ENCODE measurements at places on chromosomes 6 and 20.

DNA sequence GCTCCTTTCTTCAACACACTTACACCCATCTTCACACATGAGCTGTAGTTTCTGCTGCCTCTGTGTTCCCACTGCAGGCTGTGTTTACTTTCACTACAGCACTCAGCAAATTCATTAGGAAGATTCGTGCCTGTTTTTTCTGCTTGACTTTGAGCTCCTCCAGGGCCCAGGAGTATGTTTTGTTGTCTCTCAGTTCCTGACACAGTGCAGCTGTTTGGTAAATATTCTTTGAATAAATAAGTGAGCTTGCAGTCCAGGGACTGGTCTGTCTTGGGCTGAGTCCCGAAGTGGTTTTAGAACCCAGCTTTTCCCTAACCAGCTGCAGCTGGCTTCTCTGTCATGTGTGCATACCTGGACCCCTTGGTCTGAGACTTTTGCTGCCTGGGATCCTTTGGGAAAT is 46.6 kb upstream of the CCN6 start:
- DNase-seq: no peak

GRCh38 chr20:63497946-63498935 is 642 bp downstream of the EEF1A2 start:
- DNase-seq: no peak

GRCh38 chr6:166488076-166488685 is 98.3 kb downstream of the RAMACL start:
- DNase-seq: peak; percentile 61

GRCh38 chr6:13495112-13495776 is 7.8 kb upstream of the GFOD1 start:
- no peak for DNase-seq

DNA sequence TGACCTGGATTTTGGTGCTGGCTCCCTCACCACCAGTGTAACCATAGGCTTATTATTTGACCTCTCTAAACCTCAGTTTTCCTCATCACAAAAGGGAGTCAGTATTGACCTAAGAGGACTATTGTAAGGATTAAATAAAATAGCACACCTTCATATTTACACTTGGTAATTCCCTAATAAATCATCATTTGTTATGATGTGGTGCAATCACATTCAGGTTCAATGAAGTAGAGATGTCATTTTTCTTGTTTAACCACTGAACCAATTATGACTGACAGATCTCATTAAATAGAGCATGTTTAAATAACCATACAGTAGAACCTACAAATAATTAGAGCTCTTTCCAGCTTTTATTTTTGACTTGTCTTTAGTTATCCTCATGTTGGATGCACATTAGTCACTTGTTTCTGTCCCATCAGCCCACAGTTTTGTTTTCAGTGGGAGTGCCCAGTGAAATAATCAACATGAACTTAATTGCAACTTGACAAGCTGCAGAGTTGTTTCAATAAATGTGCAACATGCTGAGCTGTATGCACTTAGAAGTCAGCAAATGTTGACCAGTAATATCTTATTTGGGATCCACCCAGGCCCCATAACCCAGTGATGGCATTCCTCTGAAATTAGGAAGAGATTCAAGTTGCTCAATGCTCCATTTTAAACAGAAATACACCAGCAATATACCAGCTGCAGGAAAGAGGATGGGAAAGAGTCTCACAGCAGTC is 451.7 kb upstream of the MARCKS start:
- no peak for DNase-seq

GRCh38 chr20:16066571-16066970 is 506.7 kb downstream of the KIF16B start:
- DNase-seq: no peak

GRCh38 chr6:11139051-11139960 is 27.8 kb upstream of the ERVFRD-1 start:
- DNase-seq: no peak

- DNase-seq: no peak
Observed at GRCh38 chr6:109373331-109373730, 8.9 kb downstream of the CD164 start.

GRCh38 chr6:155327326-155328073 is 13.2 kb upstream of the TFB1M start:
- DNase-seq: peak; percentile 25

- DNase-seq: no peak
Observed at GRCh38 chr6:163232015-163232523, 182.4 kb upstream of the QKI start.

DNA sequence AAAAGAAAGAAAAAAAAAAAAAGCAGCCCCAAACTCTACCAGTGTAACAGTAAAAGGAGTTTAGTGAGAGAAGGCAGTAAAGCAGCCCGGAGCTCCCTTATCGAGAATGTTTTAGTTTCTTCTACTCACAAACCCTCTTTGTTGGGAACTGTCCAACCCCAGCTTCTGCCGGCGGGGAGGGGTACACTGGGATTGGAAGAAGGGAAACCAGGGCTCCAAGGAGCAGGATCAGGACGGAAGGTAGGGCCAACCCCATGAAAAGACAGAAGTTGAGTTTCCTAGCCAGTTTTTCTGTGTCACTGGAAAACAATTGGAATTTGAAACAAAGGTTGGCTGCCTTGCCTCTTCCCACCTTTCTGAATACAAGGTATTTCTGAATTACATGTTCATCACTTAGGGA is 66.0 kb downstream of the KIZ start:
- DNase-seq: no peak

DNA sequence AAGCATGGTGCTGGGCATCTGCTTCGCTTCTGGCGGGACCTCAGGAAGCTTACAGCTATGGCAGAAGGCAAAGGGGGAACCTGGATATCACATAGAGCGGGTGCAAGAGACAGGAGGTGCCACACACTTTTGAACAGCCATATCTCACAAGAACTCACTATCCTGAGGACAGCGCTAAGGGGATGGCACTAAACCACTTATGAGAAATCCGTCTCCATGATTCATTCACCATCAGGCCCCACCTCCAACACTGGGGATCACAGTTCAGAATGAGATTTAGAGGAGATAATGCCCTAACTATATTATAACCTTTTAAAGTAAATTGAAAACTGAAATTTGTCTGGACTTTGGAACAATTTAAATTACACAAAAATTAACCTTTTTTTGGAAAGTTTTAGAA is 37.8 kb upstream of the SUMO4 start:
- DNase-seq: no peak

GRCh38 chr20:50737352-50737751 is 6.0 kb downstream of the PARD6B start:
- no peak for DNase-seq

- no peak for DNase-seq
Observed at GRCh38 chr6:138500867-138501446, 1.7 kb upstream of the NHSL1 start.

GRCh38 chr20:20130399-20130798 is 78.1 kb downstream of the CFAP61 start:
- DNase-seq: no peak

DNA sequence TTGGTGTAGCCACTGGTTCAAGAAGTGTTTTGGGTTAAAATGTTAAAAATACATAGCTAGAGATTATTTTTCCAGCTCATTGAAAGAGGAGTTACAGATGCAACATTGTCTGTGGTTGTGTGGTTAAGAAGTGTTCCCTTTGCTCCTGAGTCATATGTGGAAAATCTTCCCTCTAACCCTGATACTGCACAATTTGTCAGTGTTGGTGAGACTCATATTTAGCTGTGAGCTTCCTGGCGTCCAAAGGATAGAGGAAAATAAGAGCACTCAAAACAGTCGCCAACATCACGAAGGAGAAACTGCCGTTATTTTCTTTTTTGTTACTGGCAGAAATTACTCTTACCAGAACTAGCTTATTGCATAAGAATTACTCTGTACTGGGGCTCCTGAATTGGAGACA is 250.4 kb downstream of the CDH4 start:
- no peak for DNase-seq

DNA sequence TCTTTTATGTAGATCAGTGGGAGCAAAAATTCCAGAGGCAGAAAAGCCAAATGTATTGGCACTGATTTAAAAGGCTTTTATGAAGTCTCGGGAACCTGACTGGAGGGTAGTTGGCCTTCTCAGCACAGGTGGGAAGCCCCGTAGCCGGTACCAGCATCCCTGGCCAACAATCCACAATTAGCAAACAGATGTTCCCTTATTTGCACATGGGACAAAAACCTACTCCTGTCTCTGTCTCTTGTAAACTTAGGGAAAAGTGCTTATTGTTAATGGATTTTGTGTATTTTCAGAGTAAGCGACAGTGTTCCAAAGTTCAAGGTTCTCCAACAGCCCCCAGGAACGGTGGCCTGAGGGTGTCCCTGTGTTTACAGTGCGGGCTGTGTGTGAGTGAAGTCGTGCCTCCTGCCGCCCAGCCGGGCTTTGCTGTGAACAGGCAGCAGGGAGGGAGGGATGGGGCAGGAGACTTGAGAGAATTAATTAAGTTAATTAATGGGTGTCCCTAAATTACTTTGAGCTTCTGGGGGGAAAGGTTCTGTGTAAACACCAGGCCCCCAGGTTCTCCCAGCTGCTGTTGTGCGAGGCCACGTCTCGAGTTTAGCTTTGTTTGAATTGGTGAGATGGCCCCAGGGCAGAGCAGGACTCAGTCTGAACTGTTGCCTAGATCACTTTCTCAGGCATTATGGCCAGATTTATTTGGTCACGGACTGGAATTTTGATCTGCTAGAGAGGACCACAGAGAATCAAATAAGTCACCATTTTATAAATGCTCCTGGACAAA is 3.9 kb downstream of the SYNJ2 start:
- no peak for DNase-seq

GRCh38 chr6:104400844-104401243 is 458.9 kb downstream of the HACE1 start:
- no peak for DNase-seq

- DNase-seq: no peak
Observed at GRCh38 chr20:20248620-20249200, 119.2 kb upstream of the INSM1 start.

DNA sequence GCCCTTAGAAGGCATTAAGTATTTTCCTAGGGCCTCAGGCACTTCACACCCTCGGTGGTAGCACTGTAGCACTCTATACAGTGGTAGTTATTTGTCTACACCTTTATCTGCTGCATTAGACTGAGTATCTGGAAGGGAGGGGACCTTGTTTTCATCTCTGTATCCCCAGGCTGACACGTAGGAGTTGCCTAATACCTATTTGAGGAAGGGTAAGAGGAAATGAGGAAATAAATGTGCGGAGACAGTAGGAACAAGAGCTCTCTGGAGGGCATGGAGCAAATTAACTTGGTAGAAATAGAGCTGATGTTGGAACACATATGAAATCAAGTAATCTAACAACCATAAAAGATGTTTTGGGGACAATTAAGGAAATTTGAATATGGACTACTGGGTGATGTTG is 3.9 kb downstream of the CNPY3 start:
- DNase-seq: no peak

- DNase-seq: no peak
Observed at GRCh38 chr6:84908304-84908904, 144.0 kb upstream of the TBX18 start.

GRCh38 chr6:142714951-142715785 is 229.8 kb downstream of the HIVEP2 start:
- no peak for DNase-seq

DNA sequence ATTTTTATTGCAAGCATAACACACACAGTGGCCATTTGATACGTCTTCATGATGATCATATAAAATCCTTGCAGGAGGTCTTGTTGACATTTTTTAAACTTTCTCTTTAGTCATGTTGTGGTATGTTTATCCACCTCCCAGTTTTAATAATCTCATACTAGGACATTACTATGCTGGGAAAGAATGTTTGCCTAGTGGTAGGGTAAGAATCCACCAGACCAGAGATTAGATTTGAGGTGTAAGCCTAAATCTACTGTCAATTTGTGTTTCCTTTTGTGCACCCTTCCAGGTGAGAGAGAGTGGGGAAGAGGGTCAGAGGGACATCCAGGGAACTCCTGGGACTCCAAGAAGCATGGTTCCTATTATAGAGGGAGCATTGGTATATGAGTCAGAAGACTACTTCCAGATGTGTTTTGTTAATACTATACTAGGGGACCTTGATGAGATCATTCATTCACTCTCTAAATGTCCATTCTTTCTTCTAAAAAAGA is 298.3 kb upstream of the SASH1 start:
- no peak for DNase-seq

GRCh38 chr6:17448165-17448564 is 54.8 kb downstream of the CAP2 start:
- no peak for DNase-seq

DNA sequence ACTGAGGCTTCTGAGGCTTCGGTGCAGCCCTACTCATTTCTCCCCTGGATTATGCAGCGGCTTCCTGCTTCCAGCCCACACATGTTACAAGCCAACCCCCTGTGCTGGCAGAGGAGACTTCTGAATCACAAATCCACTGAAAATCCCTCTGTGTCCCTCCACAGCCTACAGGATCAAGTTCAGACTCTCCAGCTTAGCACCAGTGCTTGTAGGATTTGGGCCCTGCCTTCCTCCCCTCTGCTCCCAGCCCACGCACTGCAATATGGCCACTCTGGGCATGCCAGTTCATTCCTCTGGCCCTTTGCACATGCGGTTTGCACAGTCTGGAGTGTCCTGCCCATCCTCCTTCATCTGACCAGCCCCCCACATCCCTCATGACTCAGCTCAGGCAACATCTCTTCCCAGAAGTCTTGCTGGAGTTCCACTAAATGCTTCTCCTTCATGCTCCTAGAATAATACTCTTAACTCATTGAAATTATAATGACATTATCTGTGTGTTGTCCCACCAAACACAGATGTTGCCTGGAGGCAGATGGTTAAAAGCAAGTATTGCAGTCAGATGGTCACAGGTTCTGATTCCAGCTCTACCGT is 15.9 kb upstream of the MDGA1 start:
- no peak for DNase-seq

Measured in activated CD8-positive, alpha-beta memory T cell treated with anti-CD3 and anti-CD28 coated beads for 4 hours (primary cell).